Kidney tubule cell (primary cell): ENCODE measurements at places on chromosomes 4 and X.
A peak's percentile ranks its signal among the peaks of the same experiment; 100 is the strongest.

- no peak for DNase-seq
These were observed 93.2 kb upstream of the DIAPH2 start for GRCh38 chrX:96591421-96591820.

DNA sequence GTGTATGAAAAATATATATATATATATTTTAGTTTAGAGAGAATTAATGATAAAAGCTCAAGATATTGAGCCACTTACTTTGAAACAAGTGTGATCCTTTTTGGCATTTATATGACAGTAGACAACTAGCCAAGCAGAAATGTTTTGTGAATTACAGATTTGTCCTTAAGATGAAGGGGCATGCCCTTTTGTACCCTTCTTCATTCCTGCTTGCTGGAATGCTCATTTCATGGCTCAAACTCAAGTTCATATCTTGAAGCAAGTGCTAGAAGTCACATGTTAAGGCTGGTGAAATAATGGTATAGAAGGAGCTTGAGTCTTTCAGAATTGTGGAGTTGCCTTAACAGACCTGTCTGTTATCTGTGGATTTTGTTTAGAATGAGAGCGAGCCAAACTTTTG, 203.0 kb downstream of the BMPR1B start:
- DNase-seq = no peak

DNA sequence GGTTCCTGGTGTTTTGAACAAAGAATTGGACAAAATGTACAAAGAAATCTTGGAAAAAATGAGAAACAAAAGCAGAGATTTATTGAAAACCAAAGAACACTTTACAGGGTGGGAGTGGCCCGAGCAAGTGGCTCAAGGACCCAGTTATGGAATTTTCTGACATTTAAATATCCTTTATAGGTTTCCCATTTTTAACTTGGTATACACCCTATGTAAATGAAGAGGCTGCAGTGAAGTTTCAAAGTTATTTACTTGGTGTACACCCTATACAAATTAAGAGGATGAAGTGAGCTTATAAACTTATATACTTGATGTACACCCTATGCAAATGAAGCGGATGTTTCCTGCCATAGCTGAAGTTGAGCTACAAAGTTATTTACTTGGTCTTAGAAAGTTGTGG, 4.7 kb downstream of the NLRP2B start:
- no peak for DNase-seq

DNA sequence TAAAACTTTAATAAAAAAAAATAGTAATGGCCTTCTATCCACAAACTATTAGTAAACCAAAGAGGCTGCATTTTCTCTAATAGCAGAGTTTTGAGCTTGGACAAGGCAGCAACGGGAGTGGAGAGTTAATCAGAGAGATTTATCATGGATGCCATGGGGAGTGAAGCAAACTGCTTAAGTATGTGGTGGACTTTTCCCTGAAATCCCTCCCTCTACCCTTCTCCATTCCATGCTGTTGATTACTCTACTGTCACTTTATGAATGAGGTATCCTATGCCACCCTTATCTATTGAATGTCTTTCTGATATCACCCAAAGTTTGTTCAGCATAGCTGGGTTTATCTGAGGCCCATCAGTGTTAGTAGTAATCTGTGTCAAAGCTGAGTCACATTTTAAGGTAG, 335.6 kb upstream of the TRAM1L1 start:
- DNase-seq = no peak

GRCh38 chrX:48575642-48576041, 1.4 kb downstream of the RBM3 start:
- DNase-seq = no peak

DNA sequence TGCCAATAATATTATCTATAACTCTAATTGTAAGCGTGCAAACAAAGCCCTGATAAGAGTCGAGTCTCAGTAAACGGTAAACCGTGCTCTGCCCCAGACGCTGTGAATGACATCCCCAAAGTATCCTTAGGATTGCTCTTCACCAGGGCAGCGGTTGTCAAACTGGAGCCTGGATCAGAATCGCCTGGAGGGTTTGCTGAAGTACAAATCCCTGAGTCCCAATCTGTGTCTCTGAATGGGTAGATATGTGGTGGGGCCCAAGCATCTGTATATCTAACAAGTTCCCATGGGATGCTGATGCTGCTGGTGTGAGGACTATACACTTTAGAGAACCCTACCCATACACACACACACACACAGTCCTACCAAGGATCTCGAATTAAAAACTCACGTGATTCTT, 813 bp upstream of the APBB2 start:
- no peak for DNase-seq

- DNase-seq = no peak
These were observed 222.1 kb downstream of the TACR3 start for GRCh38 chr4:103497692-103498091.

DNA sequence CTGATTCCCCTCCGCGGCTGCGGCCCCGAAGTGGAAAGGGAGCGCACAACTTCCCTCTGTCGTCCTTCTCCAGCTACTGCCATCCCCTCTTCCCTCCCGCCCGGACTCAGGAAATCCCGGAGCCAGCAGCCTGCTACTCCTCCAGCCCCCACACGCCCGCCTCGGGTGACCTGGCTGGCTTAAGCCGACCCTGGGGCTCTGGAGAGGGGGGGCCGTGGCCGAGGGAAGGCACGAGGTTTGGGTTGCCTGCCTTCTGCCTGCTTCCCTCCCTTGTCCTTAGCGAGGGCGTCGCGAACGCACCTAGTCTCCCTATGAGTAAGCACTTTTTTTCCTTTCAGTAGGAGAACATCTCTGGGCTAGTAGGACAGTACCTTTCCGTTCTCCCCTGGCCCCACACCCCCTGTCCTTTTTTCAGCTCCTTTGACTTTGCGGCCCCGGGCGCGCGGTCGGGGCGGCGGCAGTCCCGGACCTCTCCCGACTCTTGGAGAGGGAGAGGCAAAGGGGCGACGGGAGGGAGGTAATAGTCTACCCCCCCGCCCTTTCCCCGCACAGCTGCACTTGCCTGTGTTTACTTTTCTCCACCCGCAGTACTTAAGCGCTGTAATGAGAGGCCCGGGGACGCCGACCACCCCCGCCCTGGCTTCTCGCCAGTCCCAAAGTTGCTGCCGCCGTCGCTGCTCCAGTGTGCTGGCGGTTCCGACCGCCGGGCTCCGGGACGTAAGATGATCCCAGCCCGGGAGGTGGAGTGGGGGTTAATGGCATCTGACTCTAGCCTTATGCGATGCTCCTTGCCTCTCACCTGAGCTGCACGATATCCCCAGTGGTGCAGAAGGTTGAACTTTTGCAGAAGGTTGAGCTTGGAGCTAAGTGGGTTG, 868 bp downstream of the PLS3 start:
- peak; percentile 50 for DNase-seq

- peak; percentile 75 for DNase-seq
These were observed 59.1 kb downstream of the SCD5 start for GRCh38 chr4:82739287-82740190.

DNA sequence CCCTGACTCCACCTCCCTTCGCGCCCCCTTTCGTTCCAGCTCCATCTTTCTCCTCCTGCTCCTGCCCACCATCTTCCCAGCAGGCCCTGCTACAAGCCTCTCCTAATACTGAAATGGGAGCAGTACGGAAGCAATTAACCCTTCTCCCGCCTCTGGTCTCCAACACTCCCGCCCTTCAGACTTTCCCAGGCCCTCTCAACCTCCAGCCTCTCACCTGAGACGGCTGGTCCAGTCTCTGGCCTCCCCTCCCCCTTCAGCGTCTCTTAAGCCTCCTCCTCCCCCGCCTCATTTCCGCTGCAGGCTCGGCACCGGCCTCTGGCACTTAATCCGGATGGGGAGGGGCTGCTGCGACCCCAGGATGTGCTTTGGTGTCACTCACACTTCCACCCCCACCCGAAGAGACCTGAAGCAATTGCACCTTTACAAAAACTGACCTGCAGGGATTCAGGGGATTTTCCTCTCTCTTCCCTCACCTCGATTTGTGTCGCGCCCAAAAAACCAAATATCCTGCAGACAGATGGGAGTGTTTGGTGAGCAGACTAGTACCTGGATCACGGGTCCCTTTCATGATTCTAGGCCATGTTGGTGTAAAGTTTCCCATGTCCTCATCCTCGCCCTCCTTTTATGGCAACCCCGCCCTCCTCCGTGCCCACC, 657 bp downstream of the TCEAL8 start:
- DNase-seq = peak; percentile 63

DNA sequence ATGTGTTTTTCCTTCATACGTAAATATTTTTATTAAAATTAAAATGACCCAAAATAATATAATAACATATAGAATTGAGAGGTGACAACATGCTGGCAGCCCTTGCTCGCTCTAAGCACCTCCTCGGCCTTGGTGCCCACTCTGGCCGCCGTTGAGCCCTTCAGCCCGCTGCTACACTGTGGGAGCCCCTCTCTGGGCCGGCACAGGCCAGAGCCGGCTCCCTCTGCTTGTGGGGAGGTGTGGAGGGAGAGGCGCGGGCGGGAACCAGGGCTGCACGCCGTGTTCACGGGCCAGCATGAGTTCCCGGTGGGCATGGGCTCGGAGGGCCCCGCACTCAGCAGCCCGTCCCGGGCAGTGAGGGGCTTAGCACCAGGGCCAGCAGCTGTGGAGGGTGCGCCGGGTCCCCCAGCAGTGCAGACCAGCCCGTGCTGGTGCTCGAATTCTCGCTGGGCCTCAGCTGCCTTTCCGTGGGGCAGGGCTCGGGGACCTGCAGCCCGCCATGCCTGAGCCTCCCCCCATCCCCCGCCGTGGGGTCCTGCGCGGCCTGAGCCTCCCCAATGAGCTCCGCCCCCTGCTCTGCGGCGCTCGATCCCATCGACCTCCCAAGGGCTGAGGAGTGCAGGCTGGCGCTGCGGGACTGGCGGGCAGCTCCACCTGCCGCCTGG, 222.3 kb downstream of the PTTG2 start:
- DNase-seq = no peak

DNA sequence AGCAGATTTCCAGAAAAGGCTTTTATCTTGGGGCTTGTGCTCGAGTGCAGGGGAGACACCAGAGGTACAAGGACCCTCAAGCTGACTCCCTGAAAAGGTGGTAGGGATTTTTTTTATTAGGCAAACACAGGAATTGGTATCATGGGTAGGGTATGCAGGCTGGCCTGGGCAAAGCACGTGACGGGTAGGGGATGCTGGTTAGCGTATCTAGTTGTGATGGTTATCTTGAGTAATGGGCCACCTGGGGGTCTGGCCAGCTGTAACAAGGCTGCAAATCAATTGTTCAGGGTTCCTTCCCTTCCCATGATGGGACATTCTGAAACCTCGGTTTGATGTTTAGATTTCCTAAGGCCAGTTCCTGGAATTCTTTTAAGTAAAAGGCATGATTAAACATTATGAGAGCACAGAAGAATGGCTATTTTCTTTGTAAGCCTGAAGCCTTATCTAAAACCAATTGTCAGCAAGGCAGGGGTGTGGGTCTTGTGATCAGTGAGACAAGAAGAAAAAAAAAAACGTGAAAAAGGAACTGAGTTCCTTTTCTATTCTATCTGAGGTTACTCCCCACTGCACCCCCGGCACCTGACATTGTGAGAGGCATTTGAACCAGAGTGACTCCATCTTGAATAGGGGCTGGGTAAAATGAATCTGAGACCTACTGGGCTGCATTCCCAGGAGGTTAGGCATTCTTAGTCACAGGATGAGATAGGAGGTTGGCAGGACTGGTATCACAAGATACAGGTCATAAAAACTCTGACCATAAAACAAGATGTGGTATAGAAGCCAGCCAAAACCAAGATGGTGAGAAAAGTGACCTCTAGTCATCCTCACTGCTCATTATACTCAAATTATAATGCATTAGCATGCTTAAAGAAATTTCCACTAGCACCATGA, 64.2 kb upstream of the S100G start:
- DNase-seq = no peak
